ENCODE measurements at places on chromosomes 6 and 20. TPM values are rescaled to one million over a fixed set of nuclear protein-coding genes. Genes with fewer than 3 reads are reported as not detected.

DNA sequence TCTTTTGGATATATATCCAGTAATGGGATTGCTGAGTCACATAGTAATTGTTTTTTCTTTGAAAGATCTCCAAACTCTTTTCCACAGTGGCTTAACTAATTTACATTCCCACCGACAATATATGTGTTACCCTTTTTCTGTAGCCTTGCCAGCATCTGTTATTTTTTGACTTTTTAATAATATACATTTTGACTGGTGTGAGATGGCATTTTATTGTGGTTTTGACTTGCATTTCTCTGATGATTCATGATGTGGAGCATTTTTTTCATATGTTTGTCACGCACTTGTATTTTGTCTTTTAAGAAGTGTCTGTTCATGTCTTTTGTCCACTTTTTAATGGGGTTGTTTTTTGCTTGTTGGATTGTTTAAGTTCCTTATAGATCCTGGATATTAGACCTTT lies 58.9 kb upstream of the OPRM1 start:
- DNase-seq: no peak

Gene SRMS
- polyA plus RNA-seq: 0.14 TPM

Gene ELOVL2
- polyA plus RNA-seq: 9.8 TPM

Gene MCHR2
- polyA plus RNA-seq: not detected

Gene SLC22A1
- polyA plus RNA-seq: 0.27 TPM

- no peak for DNase-seq
These were observed 44.4 kb downstream of the TSHZ2 start for GRCh38 chr20:53016534-53017042.
